Activated T-helper 1 cell treated with anti-CD3 and anti-CD28 coated beads, Interleukin-12 subunit alpha, Interleukin-12 subunit beta, Interleukin-2, Interleukin-4 antibody, amounts not matched to agents 30 ng/mL and 10 ng/mL and 1 ng/mL, durations not matched to agents 14 hours and 24 hours and 36 hours (primary cell): ENCODE measurements at places on chromosomes 6 and 20.

DNA sequence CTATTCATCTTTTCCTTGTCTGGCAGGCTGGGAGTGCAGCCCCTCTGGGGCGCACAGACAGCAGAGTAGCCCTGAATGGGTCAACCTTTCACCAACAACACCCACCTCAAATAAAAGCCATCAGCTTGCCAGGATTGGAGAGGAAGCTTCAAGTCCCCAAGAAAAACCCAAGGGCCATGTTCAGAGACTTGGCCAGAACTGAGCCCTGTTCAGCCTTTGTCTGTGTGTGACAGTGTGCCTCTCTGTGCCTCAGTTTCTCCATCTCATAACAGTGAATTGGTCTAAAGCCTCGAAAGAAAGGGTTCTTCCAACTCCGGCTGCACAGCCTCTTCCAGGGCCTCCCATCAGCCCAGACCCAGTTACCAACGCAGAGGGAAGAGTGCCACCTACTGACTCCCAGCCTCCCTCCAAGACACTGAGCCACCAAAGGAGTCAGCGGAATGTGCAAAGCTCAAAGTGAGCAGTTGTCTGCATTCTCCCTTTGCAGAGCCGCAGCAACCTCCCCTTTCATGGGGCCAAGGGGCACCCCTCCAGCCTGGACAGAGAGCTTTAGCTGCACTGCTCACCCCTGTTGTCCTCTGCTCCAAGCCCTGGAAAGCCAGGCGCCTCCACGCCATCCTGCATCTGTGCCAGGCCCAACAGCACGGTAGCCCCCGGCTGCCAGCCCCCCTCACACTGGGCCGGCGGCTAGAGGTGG lies 82.7 kb upstream of the TOP1 start:
- no peak for DNase-seq

DNA sequence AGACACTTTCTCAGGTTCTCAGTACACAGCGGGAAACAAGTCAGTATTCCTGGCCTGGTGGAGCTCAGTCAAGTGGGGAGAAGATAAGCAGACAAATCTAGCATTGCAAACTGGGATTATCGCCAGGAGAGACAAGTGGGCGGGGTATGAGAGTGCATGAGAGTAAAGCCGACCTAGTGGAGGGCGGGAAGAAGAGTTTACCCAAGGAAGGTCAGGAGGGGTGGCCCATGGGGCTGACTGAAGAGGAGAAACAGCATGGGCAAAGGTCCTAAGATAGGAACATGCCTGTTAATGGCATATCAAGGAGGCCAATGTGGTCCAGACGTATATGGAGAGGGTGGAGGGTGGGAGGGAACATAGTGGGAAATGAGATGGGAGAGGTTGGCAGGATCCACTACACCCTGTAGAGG lies 12.4 kb upstream of the CSNK2A1 start:
- DNase-seq = no peak

- no peak for DNase-seq
Observed at GRCh38 chr20:56245761-56246160, 2.8 kb upstream of the MC3R start.

- DNase-seq = peak; percentile 79
Observed at GRCh38 chr6:26234421-26235301, 130.3 kb upstream of the BTN3A2 start.

- DNase-seq = no peak
Observed at GRCh38 chr20:49356676-49357075, 78.8 kb upstream of the ZNFX1 start.

- no peak for DNase-seq
Observed at GRCh38 chr6:116797585-116797984, 31.3 kb downstream of the GPRC6A start.

DNA sequence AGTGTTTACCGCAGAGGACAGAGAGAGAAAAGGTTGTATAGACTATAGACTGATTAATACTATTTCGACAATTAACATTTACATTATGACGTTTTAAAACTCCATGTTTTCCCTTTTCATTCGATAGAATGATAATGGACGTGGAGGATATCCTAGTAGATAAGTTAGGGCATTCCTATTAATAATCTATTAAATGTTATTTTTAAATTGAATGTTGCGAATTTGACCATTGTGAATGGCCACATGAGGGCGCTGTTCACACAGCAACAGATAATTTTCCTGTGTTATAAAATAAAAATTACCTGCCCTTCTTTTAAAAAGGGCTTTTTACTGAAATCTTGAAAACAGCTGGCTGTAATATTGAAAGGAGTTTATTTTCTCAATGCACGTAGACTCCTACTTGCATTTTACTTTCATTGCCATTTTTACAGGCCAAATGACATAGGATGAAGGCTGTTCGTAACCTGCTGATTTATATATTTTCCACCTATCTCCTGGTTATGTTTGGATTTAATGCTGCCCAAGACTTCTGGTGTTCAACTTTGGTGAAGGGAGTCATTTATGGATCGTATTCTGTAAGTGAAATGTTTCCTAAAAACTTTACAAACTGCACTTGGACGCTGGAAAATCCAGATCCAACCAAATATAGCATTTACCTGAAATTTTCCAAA lies 3.3 kb downstream of the ADGRB3 start:
- DNase-seq = no peak

DNA sequence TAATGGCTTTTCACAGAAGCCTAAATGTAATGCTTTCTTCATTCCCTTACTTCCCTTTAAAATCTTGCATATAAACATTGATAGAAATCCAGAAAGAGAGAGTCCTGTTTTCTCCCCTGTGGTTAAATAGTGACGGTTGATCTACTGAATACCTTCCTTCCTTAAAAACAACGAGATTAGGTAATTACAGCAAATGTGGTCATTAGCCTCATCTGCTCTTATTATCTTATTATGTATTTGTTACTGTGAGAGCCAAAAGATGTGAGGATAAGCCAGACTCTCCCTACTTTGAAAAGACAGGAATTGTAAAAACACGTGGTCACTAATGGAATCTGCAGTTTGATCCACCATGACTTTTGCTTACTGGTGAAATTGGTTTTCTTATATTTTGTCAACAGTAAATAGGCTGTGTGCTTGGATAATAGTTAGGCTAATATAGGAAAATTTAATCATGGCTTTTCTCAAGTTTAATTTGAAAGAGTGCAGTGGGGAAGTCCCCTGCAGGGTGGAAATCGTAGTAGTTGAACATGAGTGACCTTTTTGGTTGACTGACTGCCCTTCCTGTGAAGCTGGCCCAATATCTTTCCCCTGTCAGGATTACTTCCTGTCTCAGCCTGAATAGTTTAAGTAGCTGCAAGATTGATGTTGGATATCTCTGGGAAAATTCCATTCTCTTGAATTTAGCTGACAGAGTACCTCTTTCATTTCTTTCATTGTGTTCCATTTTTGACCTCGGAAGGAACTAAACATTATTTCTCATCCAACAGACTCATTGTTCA lies 62.8 kb downstream of the JARID2 start:
- no peak for DNase-seq

DNA sequence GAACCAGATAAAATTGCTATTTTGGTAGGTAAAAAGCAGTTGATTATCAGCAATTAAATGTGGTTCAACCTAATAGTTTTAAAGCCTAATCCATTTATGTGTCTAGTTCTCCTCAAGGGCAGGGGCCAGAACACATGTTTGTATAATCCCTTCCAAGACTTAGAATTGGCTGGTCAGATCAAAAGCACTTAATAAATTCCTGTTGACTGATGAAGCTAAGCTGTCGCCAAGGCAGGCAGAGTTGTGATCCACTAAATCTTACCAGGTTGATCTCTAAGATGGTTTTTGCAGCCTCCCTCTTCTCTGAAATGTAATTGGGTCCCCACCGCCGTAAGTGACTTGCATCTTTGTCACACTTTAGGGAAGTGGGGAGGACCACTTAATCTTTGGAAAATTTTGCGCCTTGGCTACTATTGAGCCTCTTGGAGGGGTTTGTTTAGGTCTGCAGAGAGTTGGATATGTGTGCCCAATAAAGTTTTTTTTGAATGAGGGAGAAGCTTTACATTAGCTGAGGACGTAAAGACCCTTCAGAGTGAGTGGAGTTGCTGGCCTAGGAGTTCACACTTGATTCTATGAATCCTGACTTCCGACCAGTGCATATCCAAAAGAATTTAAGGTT lies 65.9 kb downstream of the PHF20 start:
- DNase-seq = no peak

GRCh38 chr6:45437439-45437815 lies 59.7 kb upstream of the SUPT3H start:
- no peak for DNase-seq

- no peak for DNase-seq
Observed at GRCh38 chr6:132695773-132696172, 18.1 kb downstream of the VNN1 start.

DNA sequence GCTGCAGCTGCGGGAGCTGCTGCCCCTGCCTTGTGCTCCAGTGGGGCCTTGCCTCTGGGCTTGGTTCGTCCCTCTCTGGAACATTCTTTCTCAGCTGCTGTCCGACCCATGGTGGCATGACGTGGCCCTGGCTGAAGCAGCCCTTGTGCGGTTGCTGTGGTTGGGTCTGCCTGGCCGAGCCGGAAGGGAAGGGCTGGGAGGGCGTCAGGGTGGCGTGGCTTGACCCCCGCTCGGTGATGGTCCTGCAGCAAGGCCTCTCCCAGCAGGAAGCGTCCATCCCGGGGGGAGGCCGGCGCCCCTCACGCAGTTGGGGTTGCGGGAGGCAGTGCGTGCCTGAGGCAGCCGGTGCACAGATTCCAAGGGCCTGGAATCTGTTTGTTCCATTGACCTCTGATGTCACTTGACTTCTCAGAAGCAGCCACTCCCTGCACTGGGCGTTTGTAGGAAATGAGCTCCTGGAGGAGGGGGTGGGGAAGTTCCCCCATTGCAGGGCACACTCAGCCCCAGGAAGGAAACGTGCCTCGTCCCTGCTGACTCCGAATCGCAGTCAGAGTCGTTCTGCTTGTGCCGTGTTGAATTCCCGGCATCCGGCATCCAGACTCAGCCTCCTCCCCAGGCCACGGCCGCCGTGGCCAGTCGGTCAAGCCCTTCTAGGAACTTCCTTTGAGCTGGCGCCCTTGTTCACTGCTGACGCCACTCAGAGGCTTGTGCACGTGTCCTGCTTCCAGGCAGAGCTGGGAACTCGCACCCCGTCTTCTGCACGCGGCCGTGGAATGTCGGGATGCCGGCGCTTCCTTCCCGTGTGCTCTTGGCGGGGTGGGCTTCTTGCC lies 9.7 kb upstream of the TNFRSF6B start:
- no peak for DNase-seq

DNA sequence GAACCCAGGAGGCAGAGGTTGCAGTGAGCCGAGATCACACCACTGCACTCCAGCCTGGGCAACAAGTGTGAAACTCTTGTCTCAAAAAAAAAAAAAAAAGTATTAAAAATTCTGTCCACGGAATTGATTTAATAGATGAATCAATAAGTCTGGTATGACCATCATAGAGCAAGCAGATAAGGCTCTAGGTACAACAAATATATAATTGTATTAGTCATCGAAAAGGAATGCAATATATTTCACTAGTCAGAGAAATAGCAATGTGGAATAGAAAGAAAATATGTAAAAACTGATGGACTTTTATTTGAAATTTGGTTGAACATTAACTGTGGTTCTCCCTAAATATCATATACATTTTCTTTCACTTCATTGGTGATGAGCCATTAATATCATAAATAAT lies 476.8 kb upstream of the AGPAT4 start:
- no peak for DNase-seq
